ENCODE measurements at places on chromosomes 1 and 21. TPM values are rescaled to one million over a fixed set of nuclear protein-coding genes. Genes with fewer than 3 reads are reported as not detected.

FRRS1 gene
- total RNA-seq = 36.1 TPM

CAPN9 gene
- total RNA-seq = not detected

PM20D1 gene
- total RNA-seq = 1.4 TPM

KCNJ6 gene
- 1.4 TPM for total RNA-seq

PLD5 gene
- 2.4 TPM for total RNA-seq

CTH gene
- total RNA-seq = 3.4 TPM

PLEKHO1 gene
- total RNA-seq = 84.7 TPM

TCHHL1 gene
- 6.5 TPM for total RNA-seq

PLPPR4 gene
- 9.9 TPM for total RNA-seq

LCE2B gene
- total RNA-seq = not detected

RGS13 gene
- 5.5 TPM for total RNA-seq

TMPRSS15 gene
- total RNA-seq = 2.6 TPM

CRP gene
- 0.48 TPM for total RNA-seq

SLC2A5 gene
- 14.2 TPM for total RNA-seq

ORC1 gene
- 0.48 TPM for total RNA-seq

GBP7 gene
- total RNA-seq = not detected

FCRL5 gene
- total RNA-seq = 5.8 TPM

HMGCS2 gene
- total RNA-seq = 0.48 TPM

PTAFR gene
- total RNA-seq = 3.4 TPM

NECTIN4 gene
- 6.3 TPM for total RNA-seq

SRGAP2 gene
- total RNA-seq = 63.3 TPM
